A549 (cell line): ENCODE measurements at places on chromosomes 1 and 21.

GRCh38 chr1:39183503-39184353 lies 20.8 kb upstream of the MACF1 start:
- peak; percentile 60 for DNase-seq

- no peak for DNase-seq
Measured at GRCh38 chr1:26191739-26192138, 1.3 kb downstream of the CATSPER4 start.

GRCh38 chr1:61640531-61641530 lies 84.1 kb downstream of the TM2D1 start:
- no peak for DNase-seq

GRCh38 chr1:168960114-168960513 lies 146.4 kb upstream of the ATP1B1 start:
- DNase-seq: no peak

DNA sequence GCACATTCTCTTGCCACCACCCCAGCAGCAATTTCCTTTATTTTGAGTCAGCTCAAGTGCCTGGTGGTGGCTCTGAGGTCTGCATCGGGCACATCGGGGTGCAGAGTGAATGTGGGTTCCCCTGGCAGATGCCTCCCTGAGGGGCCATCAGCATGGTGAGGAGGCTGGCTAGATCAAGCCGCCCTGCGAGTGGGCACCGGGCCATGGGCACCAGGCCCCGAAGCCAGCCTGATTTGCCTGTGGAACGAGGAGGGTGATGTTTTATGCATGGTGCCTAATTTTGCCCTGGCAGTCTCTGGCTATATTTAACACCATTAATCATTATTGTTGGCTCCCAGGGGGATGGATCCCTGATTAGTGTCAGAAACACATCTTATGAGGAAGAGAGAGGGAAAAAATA lies 36.3 kb downstream of the ACTL8 start:
- DNase-seq: no peak

GRCh38 chr1:71687376-71687775 lies 595.0 kb downstream of the NEGR1 start:
- DNase-seq: no peak

GRCh38 chr1:119449971-119450370 lies 35.0 kb downstream of the HSD3B2 start:
- DNase-seq: no peak

DNA sequence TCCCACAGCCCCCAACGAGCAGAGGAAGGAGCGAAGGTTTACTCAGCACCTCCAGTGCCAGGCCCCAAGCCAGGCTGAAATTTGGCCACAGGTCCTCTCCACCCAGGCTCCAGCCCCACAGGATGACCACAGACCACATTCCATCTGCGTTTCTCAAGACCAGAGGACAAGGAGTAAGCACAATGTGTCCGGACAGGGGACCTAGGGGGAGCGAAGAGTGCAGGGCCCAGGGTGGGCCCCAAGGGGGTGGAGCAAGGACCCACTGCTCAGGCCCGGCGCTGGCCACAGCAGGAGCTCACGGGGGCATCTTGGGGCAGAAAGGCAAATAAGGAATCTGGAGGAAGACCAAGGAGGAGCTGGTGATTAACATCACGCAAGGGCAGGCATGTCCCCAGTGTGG lies 100.5 kb downstream of the NPHP4 start:
- DNase-seq: no peak

DNA sequence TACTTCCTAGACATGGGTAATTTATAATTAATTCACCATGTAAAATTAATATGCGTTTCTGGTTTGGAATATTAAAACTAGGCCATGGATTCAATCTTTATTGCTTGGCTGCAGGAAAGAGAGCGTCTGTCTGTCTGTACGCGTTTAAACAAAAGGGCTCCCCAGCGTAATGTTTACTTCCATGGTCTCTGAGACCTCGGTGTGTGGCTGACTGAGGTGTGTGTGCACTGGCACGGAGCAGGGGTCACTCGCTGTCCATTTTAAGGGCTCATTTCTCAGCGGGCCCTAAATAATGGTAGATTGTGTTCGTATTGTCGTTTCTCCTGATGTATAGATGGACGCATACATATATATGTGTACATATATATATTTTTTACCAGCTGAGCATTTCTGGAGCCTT lies 119.6 kb downstream of the ATG4C start:
- DNase-seq: no peak

GRCh38 chr1:175402336-175402735 lies 209.8 kb upstream of the KIAA0040 start:
- no peak for DNase-seq

DNA sequence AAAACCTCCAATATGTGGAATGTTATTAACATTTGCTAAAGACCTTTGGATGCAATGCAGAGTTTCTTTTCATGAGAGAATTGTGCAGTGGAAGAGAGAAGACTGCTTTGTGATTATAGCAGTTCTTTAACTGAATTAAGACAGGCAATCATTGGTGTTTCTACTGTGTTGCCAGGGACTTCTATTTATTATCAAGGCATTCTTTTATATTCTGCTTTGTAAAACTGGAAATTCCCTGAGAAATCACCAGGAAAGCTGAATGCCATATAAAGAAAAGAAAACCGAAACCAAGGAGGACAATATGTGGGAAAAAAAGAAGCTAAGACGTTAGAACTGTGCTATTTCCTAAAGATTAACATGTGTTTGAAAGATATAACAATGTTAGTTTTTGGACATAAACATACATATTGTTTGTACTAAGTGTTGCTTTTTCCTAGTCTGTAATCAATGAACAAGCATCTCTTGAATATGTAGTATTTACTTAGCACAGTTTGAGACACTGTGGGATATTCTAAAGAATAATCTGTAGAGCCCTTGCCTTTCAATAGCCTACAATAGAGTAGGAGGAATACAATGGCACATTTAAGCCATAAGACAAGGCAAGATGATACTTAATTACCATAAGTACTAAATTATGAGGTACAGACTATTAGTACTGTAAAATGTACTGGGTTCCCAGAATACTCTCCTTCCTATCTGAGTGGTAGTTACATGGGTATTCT lies 47.1 kb downstream of the EXTL2 start:
- no peak for DNase-seq

- peak; percentile 67 for DNase-seq
Measured at GRCh38 chr1:32400876-32401631, 6.8 kb upstream of the BSDC1 start.

DNA sequence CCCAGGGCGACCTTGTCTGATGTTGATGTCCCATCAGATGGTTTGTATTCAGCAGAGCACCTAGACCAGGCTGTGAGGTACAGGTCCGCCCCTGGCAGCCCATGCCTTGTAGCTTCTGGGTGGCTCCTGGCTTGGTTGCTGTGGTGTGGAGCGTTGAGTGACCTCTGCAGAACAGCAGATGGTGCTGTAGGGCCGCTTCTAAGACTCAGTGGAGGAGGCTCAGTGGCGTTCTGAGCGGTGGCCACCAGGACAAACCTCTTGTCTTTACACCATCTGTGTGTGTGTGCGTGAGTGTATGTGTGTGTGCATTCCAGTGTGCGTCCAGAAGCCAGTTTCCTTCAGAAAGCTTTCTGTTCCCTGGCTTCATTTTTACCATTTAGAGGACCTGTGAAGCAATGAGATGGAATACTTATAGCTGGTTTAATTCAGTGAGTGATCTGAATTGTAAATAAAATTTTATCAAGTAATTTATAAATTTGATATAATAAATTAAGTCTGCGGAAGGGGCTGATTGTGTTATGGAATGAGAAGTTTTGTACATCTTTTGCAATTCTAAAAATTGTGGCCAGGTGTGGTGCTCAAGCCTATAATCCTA lies 66.1 kb downstream of the ADARB1 start:
- peak; percentile 89 for DNase-seq

GRCh38 chr1:79595931-79596330 lies 589.4 kb upstream of the ADGRL4 start:
- no peak for DNase-seq

DNA sequence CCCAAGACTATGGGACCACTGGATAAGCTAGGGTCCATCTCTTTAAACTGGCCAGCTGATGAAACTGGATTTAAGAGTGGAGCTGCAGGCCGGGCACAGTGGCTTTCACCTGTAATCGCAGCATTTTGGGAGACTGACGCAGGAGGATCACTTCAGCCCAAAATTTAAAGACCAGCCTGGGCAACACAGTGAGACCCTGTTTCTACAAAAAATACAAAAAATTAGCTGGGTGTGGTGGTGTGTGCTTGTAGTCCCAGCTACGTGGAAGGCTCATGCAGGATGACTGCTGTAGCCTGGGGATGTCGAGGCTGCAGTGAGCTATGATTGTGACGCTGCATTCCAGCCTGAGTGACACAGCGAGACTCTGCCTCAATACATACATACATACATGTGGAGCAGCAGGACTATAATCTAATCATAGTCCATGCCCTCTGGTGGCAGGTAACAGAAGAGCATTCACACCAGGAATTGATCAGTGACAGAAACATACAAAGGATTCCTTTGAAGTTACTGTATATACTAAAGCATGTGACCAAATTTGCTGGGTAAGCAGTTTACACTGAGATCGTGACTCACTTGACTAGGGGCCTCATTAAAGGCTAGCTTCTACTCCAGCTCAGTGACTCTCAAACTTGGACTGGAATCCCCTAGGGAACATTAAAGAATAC lies 101.5 kb upstream of the SLFNL1 start:
- DNase-seq: peak; percentile 36

DNA sequence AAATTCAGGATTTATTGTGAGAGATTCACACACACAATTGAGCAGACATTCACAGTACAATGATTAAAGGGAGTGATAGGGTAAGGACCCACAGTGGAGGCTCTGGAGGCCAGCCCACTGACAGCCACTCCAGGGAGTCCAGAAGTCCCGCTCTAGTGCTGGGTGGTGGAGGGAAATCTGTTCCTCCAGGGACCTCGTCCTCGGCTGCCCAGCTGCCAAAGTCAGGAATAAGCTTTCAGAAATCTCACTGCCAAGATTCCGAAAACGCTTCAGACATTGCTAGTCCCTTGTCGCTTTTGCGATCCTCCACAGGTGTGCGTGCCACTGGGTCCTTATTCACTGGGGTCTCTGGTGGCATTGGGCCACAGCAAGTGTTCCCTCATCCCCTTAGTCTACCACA lies 2.3 kb downstream of the MX1 start:
- DNase-seq: no peak

DNA sequence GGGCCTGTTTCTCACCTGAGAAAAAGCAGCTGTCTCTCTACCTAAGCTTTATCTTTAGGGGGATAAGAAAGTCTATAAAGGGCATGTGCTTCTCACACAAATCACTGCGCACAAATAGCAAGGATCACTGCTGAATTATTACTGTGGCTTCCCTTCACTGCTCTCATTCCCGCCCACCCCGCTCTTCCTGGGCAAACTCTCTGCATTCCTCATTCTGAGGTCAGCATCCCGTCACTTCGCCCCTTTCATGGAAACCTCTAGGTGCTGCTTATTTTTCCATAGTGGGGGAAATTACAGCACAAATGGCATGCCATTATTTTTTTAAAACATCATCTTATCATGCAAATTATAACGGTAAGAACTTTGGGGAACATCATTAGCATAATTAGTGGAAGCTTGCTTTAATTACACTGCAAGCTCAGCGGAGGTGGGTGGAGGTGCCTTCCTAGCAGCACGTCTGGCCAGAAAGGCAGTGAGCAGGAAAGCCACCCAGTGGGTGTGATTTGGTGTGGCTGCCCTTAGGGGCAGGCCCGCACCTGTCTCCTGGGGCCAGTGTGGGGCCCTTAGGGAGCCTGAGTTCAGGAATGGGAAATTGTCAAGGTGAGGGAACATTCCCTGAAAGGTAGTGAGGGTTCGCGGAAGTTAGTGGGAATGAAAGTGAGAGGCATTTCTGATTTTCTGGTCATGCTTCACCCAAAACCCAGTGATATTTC lies 105.9 kb downstream of the LAMC2 start:
- no peak for DNase-seq

DNA sequence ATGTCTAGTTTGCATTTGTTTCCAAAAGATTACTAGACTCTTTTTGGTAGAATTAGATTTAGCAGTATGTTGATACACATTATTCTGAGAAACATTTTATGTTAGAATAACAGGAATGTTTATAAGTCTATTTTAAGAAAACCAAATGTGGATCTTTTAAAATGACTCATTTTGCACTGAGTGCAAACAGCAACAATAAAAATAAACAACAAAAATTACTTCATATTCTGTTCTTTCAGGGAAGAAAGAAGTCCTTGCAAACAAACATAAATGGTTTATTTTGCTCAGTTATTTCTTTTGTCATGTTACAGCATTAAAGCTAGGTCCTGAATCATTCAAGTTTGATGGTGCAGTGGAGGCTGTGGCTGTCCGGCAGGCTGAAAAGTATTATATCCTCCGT lies 106.8 kb upstream of the TENT5C start:
- no peak for DNase-seq

DNA sequence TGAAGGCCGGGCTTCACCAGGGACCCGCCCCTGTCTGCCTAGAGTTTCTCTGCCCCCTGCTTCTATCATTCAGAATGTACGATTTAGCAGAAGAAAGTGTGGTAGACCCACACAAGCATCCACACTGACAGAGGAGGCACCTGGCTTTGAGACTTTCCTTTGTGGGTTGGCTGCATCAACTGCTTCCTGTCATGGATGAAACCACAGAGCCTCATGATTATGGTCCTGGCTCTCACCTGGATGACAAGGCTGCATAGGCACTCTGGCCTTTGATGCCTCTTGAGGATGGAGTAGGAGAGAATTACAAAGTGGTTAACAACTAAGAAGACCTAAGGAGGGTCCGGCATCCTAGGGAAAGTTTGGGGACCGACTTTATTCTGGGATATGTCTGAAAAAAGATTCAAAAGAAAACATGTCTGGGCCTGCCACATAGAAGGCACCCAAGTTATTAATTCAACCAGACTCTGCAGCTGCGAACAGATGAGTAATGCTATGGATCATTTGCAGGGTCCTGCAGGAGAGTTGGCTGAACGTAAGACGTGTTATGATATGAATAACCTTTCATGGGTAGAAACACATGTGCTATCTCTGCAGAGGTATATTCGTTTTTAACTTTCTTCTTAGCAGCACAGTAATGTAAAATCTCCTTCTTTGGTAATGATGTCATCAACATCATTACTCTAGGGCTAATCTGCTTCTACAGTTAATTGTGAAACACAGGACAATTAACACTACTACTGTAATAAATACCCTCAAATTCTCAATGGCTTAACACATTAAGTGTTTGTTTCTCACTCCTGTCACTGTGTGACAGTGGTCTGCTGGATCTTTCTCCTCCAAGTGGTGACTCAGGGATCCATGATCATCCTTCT lies 136.2 kb downstream of the SLC35F3 start:
- no peak for DNase-seq

- DNase-seq: no peak
Measured at GRCh38 chr21:34814529-34814951, 145.7 kb downstream of the CLIC6 start.

DNA sequence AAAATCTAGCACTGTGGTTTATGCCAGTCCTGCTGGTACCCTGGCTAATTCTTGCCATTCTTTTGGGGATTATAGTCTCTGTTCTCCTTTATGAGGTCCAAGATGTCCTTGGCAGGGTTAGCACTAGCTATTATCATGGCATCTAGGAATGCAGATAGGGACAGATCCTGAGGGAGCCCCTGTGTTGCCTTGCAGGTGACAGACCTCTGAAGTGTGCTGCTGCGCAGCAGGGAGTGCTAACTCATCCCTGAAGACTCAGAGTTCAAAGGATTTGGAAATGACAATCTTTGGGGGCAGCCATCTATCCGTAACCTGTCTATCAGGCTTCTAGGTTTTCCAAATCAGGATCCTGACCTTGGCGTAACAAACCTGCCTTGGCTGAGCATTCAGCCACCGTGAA lies 16.3 kb downstream of the ZFYVE9 start:
- no peak for DNase-seq

- peak; percentile 92 for DNase-seq
Measured at GRCh38 chr1:225508538-225509375, 80.9 kb upstream of the LBR start.
